ENCODE measurements at places on chromosomes 5 and 9.

DNA sequence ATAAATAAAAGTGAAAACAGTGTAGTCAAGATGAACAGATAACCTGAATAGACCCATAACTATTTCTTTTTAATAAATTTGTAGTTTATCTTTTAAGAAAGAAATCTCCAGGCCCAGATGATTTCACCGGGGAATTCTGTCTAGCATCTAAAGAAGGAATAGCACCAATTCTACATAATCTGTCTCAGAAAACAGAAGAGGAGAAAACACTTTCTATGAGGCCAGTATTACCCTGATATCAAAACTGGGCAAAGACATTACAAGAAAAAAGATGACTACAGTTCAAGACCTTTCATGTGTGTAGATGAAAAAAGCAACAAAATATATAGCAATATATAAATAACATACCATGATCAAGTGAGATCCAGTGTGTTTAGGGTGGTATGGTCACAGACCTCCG, 31.4 kb downstream of the TTC23L start:
- no peak for DNase-seq

DNA sequence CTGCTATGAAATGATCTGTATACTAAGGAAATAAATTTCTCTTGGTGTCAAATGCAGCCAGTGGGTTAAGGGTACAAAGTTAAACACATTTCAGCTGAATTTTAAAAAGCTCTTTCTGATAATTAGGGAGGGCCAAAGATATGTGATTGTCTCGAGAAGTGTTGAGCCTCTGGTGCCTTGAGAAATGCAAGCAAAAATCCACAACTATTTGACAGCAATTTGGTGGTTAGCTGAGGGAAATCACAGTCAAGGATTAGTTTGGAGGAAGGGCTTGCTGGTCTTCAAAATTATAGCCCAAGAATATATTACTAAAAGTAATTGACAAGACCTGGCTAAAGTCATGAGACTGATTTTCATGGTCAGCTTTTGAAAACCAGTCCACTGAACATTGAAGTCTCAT, 255.7 kb upstream of the PPP1R2B start:
- no peak for DNase-seq

- DNase-seq = no peak
Measured at GRCh38 chr5:135484674-135485086, 32.5 kb upstream of the TIFAB start.

DNA sequence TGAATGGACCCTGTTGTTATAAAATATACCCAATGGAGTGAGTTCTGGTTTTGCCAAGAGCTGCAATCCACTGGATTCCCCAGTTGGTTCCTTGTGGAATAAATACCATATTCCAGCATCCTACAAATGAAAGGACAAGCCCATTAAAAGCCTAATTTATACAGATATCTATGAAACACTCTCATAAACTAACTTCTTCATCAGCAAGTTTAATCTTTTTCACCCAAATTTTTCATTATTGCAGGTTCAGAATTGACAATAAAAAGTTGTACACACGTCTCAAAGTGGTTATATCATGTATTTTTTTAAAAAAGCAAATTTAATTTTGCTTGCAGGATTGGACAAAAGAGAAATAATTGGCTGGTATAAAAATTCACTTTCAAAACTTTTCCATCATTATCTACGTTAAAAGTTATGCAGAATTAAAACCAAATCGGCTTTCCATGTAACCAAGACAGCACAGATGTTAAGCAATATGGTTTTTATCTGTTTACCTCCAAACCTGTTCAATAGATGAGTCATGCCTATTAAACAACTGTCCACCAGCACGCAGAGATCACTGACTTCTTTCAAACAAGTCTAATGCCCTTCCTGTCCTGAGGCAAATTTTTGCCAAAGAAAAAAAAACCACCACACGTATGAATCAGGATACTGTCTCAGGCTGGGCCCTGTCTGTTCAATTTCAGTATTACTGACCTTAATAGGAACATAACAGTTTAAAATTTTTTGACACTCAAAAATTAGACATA, 42.5 kb downstream of the CEMIP2 start:
- no peak for DNase-seq

DNA sequence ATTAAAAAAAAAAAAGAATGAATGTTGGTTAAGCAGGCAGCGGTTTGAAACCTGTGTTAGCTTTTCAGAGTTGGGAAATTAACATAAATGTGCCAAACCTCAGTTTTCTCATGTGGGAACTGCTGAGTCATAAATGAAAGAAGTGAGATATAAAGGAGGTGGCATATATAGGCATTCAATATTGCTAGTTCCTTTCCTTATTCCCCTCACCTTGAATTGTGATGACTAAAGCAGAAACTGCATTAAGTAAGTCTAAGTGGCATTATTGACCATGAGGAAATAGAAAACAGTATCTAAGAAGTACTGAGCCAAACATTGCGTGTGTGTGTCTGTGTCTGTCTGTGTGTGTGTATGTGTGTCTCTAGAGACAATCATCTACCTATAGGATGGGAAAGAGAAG, 691.2 kb downstream of the TLR4 start:
- no peak for DNase-seq

DNA sequence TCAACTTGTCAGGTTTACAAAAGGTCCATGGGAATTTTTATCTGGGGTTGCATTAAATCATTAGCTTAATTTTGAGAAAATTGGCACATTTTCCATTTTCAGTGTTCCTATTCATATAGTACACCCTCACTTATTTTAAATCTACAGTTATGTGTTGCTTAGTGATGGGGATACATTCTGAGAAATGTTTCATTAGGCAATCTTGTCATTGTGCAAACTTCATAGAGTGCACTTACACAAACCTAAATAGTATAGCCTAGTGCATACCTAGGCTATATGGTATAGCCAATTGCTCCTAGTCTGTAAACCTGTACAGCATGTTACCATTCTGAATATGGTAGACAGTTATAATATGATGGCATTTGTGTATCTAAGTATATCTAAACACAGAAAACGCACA, 19.8 kb upstream of the FAM151B start:
- DNase-seq = no peak

- DNase-seq = peak; percentile 64
Measured at GRCh38 chr5:147857302-147858129, 21.0 kb upstream of the SCGB3A2 start.
